ENCODE measurements at places on chromosomes 6 and 20.

DNA sequence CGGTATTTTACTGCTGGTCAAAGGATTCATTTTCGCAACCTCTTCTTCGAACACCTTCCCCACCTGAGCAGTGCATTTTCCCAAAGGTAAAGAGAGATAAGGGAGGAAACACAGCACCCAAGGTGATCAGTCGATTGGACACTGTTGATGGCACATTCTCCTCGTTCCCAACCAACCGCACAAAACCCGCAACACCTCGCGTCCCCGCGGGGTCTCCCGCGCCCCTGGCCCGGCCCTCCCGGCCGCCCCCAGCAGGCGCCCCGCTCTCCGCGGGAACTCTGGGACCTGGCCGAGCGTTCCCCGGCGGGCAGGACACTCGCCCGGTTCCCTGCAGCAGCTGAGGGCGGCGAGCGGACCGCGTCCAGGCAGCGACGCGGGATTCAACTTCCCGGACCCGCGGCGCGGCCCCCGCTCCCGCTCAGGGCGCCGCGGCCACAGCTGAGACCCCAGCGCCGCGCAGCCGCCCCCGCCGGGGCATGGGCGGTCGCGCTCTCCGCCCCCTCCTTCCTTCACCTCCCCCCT lies 506 bp downstream of the RGS17 start:
- DNase-seq, result no peak

DNA sequence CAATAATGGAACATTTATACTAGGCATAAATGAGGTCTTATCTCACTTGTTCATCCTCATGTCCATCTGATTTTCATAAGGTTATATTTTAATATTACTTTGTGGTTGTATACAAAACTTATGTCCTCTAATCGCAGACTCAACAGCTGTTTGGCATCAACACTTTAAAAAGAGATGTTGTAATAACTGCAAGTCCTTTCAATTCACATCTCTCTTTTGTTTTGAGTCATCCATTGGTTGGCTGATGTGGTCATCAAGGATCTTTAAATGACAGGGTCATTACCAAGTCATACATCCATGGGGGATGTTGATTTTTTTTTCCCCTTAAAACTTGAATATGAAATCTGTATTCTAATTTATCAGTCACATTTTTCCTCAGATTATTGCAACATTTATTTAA lies 299.4 kb upstream of the NRSN1 start:
- DNase-seq, result no peak

GRCh38 chr20:36231331-36231730 lies 4.9 kb upstream of the AAR2 start:
- DNase-seq, result no peak

GRCh38 chr6:38974389-38975151 lies 74.0 kb upstream of the GLP1R start:
- no peak for DNase-seq

- no peak for DNase-seq
These were observed 21.5 kb upstream of the TPD52L1 start for GRCh38 chr6:125132058-125132457.

- DNase-seq, result no peak
These were observed 178.4 kb downstream of the MBOAT1 start for GRCh38 chr6:20033697-20034407.

DNA sequence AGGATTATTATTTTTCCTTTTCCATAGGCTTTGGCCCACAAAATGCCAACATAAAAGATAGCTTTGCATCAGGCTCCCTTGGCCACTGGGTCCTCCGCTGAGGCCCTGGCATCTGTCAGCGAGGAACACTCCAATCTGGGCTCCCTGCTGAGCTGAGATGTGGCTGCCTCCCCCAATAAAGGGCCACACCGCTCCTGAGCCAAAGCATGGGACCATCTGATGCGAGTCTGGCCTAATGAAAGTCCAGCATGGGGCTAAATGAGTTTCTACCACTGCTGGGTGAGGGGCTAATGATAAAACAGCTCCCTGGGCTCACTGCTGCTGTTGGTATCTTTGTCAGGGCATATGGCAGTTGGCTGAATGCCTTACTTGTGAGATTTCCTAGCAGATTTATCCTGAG lies 817.5 kb upstream of the SLC35B3 start:
- DNase-seq, result peak; percentile 4

GRCh38 chr6:50899306-50899870 lies 80.7 kb downstream of the TFAP2B start:
- no peak for DNase-seq

DNA sequence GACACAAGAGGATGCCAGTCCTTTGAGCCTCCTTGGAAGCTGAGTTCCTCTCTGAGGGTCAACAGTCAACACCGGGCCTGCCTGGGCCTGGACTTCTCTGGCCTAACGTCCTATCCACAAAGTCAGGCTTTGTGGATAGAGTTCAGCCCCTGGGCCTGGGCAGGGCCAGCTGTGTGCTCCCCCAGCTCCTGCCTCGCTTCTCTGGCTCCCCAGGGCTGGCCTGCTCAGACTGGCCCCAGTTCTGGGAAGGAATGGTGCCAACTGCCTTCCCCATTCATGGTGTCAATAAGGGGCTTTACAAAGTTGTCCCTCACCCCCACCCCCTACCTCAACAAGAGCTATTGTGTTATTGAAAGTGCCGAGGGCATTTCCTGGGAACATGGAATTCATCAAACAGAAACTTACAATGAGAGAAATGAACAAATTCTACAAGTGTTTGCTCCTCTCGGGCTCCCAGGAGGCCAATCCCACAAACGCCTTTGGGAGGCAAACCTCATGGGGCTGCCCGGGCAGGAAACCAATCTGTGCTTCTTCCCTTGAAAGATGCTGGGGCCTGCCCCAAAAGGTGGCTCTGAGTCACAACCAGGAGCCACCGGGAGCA lies 26.5 kb upstream of the PPP1R14C start:
- no peak for DNase-seq

GRCh38 chr20:4724459-4725262 lies 3.0 kb downstream of the PRND start:
- no peak for DNase-seq
